ENCODE measurements at places on chromosomes 3 and 15. TPM values are rescaled to one million over a fixed set of nuclear protein-coding genes. Genes with fewer than 3 reads are reported as not detected.

DNA sequence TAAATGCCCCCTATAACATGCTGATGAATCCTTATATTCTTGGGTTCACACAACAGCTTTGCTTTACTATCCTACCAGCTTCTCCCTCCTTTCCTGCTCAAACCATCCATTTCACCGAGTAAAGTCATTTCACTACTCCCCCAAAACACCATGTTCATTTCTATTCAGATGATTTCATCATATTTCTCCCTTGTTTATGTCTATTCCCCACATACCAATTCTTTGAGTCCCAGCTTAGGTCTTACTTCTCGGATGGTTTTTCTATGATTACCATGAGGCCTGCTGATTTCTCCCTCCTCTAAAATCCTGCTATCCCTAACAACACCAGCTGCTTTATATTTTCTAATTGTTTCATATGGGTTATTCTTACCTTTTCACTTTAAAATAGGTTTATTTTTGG, 231.4 kb downstream of the TIGIT start:
- DNase-seq, result no peak

GRCh38 chr15:56208641-56209155, 35.0 kb downstream of the RFX7 start:
- peak; percentile 34 for DNase-seq

DNA sequence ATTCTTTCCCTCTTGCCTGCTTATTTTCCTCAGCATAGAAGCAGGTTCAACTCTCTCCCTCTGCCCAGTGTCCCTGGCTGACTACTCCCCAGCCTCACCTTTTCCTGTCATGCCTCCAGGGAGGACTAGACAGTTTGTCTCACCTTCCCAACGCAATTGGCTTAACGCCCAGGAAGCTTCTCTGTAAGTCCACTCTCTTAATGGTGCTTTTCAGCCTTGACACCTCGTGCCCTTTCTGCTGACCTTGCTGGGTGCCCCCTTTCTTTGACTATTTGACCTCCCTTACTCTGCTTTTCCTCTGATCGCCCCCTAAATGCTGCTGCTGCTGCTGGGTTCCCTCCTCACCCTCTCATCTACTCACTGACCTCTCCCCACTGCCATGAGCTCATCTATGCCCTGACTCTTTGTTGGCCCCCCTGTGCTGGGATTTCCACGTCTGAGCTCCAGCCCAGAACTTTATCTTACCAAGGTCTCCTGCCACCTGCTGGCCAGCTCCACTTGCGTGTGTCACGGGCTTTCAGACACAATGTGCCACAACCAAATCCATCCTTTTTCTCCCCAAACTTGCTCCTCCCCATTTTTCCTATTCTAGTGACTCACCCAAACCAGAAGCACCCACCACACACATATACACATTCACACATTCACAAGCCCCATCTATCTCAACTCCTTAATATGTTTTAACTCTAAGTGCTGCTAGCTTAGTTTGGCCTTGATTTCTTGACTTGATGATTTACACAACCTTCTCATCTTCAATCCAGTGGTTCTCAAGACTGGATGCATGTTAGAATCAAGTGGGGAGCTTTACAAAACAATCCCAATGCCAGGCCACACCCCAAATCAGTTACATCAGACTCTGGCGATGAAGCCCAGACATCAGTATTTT, 16.6 kb downstream of the EPB42 start:
- peak; percentile 48 for DNase-seq

The TRPM1 gene
- total RNA-seq, result not detected

Measured in renal cortical epithelial cell (primary cell).